ENCODE measurements at places on chromosomes 12 and 14.

GRCh38 chr12:63480186-63480585, 188.1 kb downstream of the DPY19L2 start:
- no peak for DNase-seq

GRCh38 chr12:93040367-93040766, 111.3 kb upstream of the EEA1 start:
- DNase-seq, result no peak

GRCh38 chr12:124698998-124699305, 131.5 kb upstream of the NCOR2 start:
- DNase-seq, result no peak

DNA sequence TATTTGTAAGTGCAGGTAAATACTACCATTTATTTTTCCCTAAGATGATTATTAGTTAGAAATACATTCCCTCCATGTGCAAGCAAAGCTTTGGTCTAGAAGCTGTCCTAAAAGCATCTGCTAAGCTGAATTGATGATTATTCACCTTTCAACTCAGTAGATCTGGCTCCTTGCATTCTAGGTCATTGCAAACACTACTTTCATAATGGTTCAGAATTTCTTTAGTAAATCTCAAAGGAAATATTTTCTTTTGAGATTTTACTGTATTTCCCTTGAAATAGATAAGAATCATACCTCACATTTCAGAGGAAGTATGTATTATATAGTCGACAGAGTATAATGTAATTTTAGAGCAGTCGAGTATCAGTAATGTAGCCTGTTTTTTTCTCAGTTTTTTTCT, 2.4 kb downstream of the ETNK1 start:
- no peak for DNase-seq

DNA sequence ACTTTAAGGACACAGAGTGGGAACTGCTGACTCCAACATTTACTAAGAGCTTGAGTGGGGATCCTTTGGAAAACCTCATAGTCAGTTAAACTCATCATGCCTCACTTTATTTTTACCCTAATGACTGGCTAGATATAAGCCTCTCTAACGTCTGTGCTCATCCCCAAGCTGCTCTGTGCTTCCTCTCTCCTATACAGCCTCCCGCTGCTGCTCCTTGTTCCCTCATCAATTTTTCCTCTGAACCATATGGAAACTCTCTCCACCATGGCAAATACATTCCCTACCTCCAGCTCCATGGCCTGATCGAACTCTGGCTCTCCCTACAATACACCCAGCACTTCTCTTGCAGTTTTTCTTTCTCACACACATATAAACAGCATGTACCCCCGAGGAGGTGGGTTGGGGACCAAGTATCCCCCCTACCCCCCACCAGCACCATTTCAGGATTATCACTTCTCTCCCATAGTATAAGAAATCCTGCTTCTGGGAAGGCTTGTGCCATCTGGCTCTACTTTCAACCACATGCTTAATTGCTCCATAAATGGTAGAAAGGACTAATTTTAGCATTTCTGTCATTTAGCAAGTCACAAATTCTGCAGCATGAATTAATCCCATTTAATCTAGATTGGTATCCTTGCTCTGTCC, 39.2 kb upstream of the DYRK2 start:
- DNase-seq, result no peak

GRCh38 chr14:61256826-61257468, 24.2 kb downstream of the TMEM30B start:
- DNase-seq, result no peak

- no peak for DNase-seq
Observed at GRCh38 chr12:112473056-112473455, 54.3 kb downstream of the PTPN11 start.

DNA sequence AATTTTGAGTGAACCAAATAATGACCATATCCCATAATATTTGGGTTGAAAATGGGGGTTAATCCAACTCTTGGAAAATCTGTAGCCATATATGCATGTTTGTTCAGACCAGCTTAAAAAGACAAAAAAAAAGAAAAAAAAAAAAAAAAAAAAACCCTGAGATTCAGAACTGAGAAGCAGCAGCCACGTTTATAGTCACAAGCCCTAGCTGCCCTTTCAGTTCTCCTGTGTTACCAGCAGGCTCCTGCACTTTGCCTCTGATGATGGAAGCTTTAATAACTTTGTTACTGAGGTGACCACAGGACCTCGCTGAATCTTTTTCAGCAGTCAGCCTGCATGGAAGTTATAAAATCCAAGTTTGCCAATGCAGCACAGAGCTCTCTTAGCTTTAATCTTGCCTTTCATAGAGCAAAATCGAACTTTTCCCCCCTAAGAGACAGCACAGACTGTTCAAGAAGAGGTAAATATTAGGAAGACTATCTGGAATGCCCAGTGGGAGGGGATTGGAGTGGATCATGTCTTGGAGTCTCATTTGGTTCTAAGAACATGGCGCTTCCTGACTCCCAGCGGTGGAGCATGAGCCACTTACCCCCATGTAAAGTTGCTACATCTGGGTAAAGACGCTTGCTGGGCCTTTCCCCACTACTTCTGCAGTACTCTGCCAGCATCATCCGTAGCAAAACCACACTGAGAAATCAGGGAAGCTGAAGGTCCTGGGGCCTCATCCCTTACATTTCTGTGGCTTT, 20.6 kb downstream of the GNG2 start:
- DNase-seq, result peak; percentile 33

- DNase-seq, result no peak
Observed at GRCh38 chr12:123075087-123075645, 75.7 kb downstream of the PITPNM2 start.

GRCh38 chr12:27549236-27549800, 25.3 kb downstream of the PPFIBP1 start:
- DNase-seq, result peak; percentile 93

DNA sequence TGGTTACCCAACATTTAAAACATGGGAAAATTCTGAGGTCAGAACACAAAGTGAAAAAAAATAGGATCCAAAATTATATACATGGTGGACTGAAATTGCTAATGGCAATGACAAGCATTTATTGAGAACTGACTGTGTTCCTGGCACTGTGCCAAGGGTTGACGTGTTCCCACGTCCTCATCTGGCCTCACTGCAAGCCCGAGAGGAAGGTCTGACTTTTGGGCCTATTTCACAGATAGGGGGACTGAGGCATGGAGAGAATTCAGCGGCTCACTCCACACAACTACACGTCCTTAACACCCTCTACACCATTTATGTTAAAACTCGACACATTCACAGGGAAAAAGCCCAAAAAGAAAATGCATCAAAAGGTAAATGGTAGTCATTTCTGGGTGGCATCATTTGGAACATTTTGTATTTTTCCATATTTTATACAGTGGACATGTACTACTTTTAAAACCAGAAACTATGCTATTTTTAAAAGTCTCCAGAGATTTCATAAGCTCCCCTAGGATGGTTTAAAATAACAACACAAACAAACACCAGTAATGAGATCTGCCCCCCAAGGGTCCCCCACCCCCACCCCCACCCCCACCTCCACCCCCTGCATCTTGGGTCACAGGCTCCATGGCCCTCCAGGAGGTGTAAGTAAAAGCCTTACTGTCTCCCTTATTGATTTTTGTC, 27.7 kb downstream of the CLMN start:
- DNase-seq, result peak; percentile 46

DNA sequence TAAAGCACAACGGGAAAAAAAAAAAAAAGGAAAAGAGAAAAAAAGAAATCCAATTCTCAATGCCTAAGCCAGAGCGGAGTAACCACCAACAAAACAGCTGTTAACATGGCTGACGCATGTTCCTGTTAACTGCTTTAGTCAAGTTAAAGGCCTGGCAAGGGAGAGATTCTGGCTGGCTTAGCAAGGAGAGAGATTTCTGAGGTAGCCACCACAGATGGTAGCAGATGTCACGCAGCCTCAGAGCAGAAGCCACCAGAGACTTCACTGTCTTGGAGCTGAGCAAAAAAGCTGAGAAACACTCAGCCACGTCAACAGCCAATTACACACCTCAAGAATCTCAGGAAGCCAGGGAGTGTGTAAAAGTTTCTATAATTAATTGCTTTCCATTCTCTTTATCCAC, 87.1 kb downstream of the TMCC3 start:
- DNase-seq, result no peak

GRCh38 chr12:90303771-90304170, 595.1 kb upstream of the ATP2B1 start:
- no peak for DNase-seq

DNA sequence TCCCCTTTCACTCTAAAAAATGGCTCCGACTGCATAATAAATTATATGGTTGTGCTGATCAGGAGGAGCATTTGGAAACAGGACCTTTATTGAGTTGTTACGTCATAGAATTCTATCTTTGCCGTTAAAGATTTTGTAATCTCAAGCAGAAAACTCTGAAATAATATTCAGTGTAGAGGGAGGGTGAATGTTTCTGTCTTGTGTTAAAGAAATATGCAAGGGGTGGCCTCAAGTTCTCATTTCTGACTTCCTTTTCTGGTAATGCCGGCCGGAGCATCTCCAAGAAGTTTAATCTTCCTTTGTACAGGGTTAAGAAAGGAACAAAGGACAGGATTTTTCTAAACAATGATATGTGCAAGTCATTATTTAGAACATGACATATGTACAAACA, 165.1 kb downstream of the SLC38A4 start:
- peak; percentile 64 for DNase-seq

Data from HCEC 1CT (cell line).